RPMI8226 (cell line): ENCODE measurements at places on chromosomes 3 and 15.

DNA sequence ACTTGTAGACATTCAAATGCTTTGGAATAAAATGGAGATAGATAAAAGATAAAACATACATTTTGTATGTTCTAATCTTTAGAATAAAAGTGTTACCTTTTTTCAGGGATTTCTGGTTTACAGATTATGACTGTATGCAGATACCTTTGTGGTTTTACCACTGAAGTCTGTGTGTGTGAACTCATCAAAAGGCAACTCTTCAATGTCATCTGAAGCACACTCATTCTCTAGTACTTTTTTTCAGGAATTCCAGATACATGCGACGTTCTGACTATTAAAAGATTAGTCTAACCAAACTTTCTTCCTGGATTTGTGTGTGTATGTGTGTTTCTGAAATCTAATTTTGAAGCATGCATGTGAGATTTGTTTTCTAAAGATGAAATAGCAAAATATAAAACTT is 188.6 kb downstream of the NLGN1 start:
- no peak for DNase-seq

- DNase-seq, result peak; percentile 82
Observed at GRCh38 chr3:123723522-123724168, 138.8 kb upstream of the HACD2 start.

- no peak for DNase-seq
Observed at GRCh38 chr3:190608850-190609589, 95.1 kb downstream of the IL1RAP start.

DNA sequence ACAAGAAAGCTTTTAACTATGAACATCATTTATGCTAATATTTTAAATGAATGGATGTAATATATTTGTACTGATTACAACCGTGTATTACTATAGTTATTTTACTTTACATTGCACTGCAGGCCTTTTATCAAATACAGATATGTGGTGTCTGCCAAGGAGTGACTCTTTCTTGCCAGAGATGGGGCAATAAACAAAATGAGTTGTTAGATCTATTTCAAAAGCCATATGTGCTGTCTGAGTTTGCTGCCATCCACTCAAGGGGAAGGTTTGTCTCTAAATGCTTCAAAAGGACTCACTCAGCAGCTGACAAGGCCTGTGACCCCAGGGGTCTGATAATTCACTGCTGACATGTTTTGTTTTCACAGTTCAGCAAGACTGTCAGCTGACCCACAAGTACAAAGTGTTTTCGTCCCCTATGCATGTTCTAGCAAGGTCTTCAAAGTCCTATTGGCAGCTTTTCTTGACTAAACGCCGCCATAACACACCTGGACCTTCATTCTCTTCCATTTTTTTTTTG is 41.3 kb upstream of the ZBED2 start:
- no peak for DNase-seq

DNA sequence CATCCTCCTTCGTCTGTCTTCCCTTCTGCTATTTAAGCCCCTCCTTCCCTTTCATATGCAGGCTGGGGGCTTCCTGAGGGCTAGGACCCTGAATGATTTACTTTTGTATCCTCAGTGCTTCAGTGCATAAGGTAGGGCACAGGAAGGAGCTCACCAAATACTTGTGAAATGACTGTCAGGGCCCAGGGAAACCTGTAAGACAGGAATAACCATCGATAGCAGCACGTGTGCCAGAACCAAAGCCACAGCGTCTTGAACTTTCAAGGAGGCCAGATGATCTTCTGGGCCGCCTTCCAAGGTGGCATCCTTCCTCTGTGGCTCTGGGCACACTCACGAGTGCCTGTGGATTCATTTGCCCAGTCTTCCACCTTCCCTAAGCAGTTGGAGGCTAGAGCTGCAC is 3.9 kb downstream of the TMED3 start:
- no peak for DNase-seq

DNA sequence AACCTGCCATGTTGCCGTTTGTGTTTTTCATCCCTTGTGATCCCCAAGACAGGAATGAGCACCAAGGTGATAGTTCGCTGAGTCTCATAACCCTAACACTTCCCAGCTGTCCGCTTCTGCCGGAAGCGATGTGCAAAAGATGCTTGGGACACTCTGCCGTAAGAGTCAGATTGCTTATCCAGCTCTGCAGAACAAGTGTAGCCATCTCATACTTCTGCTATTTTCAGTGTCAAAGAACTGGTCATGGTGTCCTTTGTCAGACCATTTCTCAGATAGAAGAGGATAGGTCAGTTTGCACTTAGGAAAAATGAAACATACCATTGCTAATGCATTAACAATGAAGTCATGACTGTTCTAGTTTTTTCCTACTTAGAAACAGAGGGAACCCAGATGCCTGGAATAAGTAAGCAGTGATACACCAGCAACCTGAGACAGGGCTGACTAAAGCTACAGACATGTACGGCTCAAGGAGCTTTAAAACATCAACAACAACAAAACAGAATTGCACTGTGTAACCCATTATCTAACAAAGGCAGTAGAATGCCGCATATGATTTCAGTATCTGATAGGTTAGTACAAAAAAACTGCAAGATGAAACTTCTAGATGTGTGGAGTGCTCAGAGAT is 134.0 kb upstream of the IL12A start:
- no peak for DNase-seq

DNA sequence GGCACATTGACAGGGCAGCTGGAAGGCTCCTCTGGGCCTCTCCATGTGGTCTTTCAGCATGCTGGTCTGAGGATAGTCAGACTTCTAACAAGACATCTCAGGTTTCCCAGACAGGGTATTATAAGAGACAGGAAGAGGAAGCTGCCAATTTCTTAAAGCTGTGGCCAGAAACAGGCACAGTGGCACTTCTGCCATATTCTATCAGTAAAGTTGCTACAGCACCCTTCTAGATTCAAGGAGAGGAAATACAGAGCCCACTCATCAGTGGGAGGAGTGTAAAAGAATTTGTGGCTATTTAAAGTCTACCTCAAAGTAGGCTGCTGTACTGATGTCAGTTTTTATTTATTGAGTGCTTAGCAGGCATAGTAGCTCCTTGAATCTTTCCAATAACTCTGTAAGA is 55.5 kb downstream of the BTD start:
- no peak for DNase-seq

GRCh38 chr3:48474619-48475018 is 28.1 kb downstream of the ATRIP start:
- DNase-seq, result no peak

DNA sequence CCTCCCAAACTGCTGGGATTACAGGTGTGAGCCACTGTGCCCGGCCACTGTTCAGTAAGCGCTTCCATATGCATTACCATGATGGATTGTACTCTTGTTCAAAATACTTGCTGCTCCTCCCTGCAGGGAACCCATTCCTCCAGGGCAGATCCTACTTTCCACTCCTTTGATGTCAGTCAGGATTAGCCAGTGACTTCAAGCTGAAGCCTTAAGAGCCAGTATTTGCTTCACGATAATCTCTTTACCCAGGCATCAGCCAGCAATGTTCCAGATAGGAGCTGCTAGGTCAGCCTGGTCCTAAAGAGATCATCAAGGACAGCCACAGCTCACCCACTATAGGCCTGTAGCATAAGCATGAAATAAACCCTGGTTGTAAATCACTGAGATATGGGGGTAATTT is 96.5 kb upstream of the UBE2E2 start:
- DNase-seq, result no peak

DNA sequence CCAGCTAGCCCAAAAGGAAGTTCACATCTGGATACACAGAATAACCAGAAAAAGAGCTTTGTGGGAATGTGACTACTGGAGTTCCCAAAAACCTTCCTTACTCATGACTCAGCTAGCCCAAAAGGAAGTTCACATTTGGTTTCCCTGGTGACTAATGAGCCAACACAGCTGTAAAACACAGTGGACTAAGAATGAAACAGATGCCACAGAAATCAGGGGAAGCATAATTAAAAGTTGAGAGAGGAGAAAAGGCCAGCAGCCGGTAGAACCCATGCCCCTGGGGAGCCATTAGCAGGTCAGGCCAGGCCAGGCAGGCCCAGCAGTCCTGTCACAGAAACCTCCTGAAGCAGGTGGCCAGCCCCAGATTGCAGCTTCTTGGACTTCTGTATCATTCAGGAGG is 130.3 kb downstream of the GHSR start:
- DNase-seq, result no peak

GRCh38 chr3:62318752-62319569 is 54.4 kb downstream of the FEZF2 start:
- DNase-seq, result peak; percentile 25

GRCh38 chr3:182807061-182807460 is 13.8 kb downstream of the ATP11B start:
- no peak for DNase-seq

GRCh38 chr15:55357774-55358173 is 38.8 kb downstream of the PIGB start:
- no peak for DNase-seq

- no peak for DNase-seq
Observed at GRCh38 chr15:63879211-63879610, 45.5 kb upstream of the HERC1 start.

- DNase-seq, result peak; percentile 32
Observed at GRCh38 chr15:38073178-38073946, 138.9 kb downstream of the TMCO5A start.

DNA sequence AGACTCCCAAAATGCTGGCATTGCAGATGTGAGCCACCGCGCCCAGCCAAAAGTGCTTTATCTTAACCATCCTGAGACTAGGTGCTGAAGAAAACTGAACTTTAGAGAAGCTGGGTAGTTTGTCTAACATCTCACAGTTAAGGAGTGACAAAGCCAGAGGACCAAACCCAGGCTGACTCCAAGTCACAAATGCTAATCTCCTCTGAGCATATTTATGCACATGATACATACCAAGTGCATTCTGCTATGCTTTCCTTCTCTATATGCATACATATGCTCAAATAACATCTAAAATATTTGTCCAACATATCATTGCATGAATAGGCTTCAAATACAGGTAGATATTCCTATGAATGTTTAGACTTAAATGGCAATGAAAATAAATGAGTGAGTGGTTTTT is 256.9 kb downstream of the CTNNB1 start:
- no peak for DNase-seq
